Osteocyte (in vitro differentiated cells): ENCODE measurements at places on chromosomes 12 and 14.
A peak's percentile ranks its signal among the peaks of the same experiment; 100 is the strongest.

GRCh38 chr12:19431407-19432308 lies 7.6 kb upstream of the AEBP2 start:
- DNase-seq: no peak

DNA sequence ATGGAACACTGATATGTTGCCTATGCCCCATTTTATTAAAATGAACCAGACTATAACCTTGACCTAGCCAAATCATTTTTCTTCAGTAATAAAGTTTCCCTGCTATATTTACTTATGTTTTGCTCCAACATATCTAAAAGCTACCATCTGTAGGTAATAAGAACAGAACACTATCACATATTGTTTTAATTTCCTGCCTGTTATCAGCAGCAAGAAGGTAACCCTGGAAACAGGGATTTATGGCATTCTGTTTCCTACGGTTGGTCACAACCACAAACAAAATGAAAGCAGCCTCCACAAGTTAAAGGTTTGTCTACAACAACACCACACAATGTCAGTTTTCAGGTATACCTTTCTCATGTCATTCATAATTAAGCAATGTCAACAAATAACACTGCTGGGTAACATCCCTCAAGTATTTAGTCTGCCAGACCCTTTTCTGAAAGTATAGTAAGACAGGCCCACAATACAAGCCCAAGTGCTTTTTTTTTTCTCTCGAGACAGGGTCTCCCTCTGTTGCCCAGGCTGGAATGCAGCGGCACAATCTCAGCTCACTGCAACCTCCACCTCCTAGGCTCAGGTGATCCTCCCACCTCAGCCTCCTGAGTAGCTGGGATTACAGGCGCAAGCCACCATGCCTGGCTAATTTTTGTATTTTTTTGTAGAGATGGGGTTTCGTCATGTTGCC lies 25.5 kb downstream of the GCH1 start:
- DNase-seq: no peak

- DNase-seq: no peak
These were observed 124.9 kb downstream of the ATP23 start for GRCh38 chr12:58066296-58066695.

GRCh38 chr12:49824895-49825294 lies 3.3 kb downstream of the NCKAP5L start:
- no peak for DNase-seq

DNA sequence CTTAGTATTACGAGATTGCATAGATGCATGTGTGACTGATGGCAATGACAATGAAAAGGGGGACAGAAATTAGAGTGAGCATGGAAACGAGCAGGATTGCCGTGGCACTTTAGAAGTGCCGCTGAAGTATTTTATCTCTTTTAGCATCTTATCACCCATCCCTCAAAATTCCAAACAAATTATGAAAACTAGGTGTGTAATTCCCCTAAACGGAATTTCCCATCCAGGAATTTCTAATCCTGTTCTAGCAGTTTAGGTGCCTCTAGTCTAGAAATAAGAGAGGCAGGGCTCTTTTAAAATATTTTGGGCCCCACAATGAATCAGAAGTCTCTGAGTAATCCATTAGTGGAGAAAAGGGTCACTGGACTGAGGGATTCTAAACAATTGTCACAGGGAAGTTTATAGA lies 947 bp downstream of the TMEM52B start:
- DNase-seq: no peak

DNA sequence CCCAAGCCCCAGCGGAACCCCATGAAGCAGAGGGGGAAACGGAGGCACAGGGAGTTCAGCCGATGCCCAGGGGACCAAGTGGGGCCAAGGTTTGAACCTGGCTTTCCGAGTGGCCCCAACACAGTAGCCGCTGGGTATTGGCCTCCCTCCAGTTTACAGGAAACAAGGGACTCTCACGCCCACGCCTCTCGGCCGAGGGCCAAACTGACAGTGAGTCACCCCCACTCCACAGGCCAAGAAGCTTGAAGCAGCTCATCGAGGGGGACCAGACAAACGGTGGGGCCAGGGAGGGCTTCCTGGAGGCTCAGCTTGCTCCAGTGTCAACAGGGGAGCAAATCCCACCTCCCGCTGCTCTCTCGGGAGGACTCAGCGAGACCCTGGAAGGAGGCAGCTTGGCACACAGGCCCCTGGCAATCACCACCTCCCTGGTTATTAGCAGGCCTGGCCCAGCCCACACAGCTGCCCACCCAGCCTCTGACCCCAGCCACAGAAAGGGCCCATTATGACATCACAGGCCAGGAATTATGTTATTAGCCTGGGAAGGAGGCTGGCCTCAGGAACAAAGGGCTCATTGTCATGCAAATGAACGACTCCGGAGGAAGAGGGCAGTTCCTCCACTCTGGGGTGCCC lies 54.6 kb downstream of the NCOR2 start:
- peak; percentile 91 for DNase-seq

DNA sequence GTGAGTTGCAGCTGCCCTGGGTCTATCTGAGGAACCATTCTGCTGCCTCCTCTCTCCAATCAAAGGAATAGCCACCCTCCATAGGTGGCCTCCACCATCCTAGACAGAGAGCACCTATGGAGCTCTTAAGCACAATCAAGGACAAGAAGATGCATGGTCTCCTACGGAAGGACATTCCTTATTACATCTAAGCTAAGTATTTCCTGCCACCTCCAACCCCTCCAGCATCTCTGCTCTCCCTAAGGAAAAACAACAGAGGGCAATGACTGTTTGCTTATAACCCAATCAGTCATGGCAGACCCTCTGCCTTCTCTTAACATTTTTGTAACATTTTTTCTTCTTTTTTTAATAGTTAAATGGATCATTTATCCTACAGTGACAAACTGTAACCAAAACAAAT lies 14.8 kb upstream of the OR6J1 start:
- DNase-seq: no peak

GRCh38 chr12:132588821-132589669 lies 21.3 kb downstream of the LRCOL1 start:
- DNase-seq: no peak

GRCh38 chr12:9731797-9732196 lies 1.1 kb downstream of the CLECL1 start:
- DNase-seq: no peak

- no peak for DNase-seq
These were observed 7.6 kb upstream of the OVCH1 start for GRCh38 chr12:29505122-29505521.

GRCh38 chr12:3361146-3361545 lies 129.9 kb upstream of the PRMT8 start:
- DNase-seq: no peak

DNA sequence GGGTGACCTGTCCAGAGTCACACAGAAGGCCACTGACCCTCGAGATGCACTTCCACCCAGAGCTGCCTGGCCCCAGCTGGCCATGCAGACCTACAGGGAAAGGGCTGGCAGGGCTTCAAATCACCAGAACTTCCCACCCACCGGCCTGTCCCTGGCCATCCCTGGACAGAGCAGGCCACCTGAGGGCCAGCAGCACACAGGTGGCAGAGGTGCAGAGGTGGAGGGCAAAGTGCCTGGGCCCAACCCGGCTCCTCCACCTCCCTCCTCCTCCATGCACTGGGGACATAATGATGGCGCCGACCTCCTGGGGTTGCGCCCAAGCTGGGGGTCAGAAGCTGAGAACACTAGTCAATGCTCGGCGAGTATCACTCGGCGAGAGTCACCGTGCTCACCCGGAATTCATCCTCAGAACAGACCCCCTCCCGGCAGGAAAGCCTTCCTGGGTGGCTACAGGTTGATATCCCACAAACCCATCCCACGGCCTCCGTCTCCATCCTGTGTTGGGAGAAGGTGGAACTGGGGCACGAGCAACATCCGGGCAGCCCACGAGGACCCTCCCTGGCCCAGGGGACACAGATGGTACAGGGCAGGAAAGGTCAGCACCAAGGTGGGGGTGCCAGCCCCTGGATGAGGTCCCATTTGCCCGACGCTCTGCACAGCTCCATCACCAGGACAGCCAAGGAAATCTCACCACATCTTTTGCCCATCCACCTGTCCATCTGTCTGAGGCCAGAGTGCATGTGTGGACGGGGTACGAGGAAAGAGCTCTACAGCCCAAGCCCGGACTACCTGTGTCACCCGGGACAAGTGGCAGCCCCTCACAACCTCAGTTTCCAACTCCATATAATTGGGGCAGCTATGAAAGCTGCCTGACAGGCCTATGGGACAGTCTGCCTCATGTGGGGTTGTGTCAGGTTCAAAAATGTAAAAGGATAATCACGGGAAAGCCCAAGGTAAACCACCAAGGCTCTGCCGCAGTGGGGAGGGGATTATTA lies 10.8 kb downstream of the BEGAIN start:
- DNase-seq: no peak

- no peak for DNase-seq
These were observed 35.8 kb downstream of the SOCS2 start for GRCh38 chr12:93608313-93608712.

GRCh38 chr12:73612551-73612950 lies 925.1 kb upstream of the ATXN7L3B start:
- no peak for DNase-seq

DNA sequence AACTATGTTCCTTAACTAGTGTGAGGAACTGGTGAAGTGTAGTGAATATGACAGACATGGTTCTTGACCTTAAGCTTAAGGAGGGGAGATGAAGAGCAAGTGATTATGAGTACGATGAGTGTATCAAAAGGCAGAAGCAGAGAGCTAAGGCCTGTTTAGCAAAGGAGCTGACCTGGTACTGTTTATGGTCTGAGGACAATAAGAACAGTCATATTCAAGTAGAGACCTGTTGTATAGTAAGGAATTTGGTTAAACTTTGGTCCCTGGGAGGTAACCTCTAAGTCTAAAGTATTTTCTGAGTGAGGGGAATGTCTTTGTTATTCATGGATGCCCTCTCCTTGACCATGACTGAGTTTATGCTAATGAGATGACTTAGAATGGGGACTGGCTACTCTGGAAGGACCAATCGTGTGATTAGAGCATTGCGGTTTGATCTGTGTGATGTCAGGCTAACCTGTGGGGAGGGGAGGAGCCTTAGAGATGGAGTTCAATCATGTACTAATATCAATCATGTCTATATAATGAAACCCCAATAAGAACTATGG lies 389.3 kb downstream of the BMP4 start:
- no peak for DNase-seq

GRCh38 chr14:103899833-103900232 lies 28.4 kb upstream of the TDRD9 start:
- no peak for DNase-seq

GRCh38 chr14:71204231-71204630 lies 297.0 kb downstream of the PCNX1 start:
- DNase-seq: no peak

DNA sequence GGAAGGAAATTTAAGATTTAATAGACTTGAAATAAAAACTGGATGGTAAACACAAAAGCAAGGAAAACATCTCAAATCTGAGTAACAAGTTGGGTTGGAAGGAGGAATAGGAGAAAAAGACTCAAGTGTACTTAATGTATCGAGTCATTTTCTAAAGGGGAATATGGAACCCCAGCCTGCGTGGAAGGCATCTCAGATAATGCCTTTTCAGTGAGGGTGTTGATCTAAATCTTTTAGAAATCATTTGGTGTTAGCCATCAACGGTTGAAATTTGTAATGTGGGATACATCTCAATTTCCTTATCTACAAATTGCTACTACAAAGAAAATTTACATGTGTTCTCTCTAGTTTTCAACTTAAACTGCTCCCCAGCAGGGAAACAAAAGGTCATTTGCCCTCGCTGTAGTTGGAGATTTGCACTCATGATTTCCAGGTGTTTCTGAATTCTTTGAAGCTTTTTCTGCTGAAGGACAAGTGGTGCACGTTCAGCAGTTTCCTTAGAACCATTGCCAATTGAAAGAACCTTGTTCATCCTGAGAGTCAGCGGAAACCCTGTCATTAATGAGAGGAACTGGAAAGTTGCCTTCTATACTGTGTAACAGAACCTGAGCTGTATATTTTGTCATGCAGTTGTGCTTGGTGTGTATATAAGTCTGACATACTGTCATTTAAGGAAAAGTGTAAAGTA lies 2.2 kb downstream of the PCBP2 start:
- no peak for DNase-seq

DNA sequence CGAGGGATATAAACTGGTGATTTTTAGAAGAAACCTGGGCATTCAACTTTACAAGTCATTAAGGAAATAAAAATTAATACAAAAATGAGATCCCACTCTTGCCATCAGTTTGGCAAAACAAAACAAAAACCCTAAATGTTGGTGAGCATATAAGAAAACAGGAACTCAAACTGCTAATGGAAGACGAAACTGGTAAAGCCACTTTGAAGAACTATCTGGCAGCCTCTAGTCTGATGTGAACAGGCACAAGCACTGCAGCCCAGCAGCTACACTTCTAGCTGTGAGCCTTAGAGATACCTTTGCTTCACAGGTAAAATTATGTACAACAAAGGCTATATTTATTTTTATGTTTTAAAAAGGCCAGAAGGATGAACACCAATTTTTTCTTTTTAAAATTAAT lies 459.6 kb downstream of the ZFP36L1 start:
- DNase-seq: no peak

GRCh38 chr12:68349921-68350606 lies 17.9 kb upstream of the MDM1 start:
- no peak for DNase-seq

- DNase-seq: no peak
These were observed 377.8 kb downstream of the KCNH5 start for GRCh38 chr14:62667421-62667914.

- DNase-seq: no peak
These were observed 100.9 kb upstream of the AEBP2 start for GRCh38 chr12:19338405-19338804.

DNA sequence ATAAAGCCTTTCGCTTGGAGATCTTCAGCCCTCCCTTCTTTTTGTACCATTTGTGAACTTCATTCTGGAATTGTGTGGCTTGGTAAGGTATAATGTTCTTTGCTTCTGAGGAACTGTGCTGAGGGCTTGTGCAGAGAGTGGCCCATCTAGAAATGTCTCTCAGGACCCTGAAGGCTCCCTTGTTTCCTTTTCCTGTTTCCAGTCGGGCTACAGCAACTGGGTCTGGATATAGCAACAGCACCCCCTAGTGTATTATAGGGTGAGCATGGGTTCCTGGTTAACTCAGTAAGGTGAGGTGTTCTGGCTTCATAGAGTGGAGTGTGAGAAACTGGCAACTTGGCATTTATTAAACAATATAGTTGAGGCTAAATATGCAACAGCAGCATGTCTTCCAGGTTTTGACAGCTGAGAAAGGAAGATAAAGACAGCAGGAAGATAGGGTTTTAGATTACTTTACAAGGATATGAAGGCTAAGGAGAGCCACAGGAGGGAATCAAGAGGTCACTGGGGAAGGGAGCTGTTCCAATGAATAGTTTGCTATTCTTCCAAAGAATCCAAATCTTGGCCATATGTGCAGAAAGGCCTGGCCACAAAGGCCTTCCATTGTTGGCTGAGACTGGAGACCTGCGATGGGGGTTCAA lies 49.1 kb upstream of the RNU6-8 start:
- DNase-seq: no peak

- no peak for DNase-seq
These were observed 86.5 kb upstream of the MANSC4 start for GRCh38 chr12:27866373-27867101.

- DNase-seq: no peak
These were observed 98.6 kb downstream of the ARF6 start for GRCh38 chr14:49991491-49991890.

GRCh38 chr14:49637534-49638078 lies 2.6 kb upstream of the DNAAF2 start:
- no peak for DNase-seq
